ENCODE measurements at places on chromosomes 2 and 18. TPM values are rescaled to one million over a fixed set of nuclear protein-coding genes. Genes with fewer than 3 reads are reported as not detected.
A peak's percentile ranks its signal among the peaks of the same experiment; 100 is the strongest.

Gene TMEM169
- polyA plus RNA-seq, result 3.2 TPM

Gene PARD3B
- polyA plus RNA-seq, result 3.2 TPM

Gene HOXD12
- polyA plus RNA-seq, result not detected

Gene FSHR
- not detected for polyA plus RNA-seq

Gene MYO3B
- polyA plus RNA-seq, result 0.03 TPM

DNA sequence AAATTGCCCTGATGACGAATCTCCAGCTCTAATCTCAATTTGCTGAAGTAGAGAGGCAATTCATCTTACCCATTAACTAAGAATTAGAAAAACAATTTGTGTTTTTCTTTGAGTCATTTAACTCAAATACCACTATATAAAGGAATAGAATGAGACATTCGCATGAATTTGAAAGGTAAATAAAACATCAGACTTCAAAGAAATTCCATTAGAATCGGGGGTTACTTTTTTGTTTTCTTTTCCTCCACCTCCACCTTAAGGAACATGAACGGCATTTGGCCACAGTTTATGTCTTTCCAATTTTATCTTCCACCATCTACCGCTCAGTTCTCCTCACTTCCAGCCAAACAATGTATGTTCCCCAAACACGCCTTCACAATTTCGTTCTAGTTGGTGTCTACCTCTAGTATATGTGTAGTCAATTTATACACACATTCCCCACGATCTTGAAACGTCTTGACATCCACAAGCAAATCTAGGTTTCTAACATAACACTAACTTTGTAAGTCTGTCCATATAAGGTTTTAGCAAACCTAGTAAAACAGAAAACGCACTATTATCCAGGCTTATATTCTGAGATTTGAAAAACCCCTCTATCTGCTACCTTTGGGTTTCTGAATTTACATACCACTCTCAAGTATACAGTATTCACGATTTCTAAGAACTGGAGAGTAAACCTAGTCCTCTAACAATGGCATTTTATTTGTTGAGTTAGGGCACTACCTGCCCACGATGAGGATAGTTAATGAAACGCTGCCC lies 1.2 kb upstream of the SMCHD1 start:
- DNase-seq, result no peak

- DNase-seq, result no peak
Observed at GRCh38 chr2:96942907-96943632, 43.3 kb downstream of the FAM178B start.

- no peak for DNase-seq
Observed at GRCh38 chr18:59127047-59127446, 12.6 kb upstream of the SEC11C start.

DNA sequence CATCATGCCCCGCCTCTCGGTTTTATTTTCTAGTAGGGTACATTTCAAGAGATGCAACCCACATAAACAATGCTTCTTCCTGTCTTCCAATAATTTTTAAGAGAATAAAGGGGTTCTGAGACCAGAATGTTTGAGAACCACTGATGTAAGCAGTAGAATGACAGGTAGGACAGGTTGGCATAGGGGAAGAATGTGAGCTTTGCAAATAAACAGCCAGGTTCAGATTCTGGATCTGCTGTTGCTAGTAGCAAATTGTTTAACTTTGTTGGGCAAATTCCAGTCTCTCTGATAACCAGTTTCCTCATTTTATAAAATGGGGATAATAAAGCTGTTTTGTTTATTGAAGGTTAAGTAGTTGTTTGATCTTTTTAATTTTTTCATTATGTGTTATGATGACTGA lies 32.8 kb downstream of the SOCS6 start:
- peak; percentile 12 for DNase-seq

DNA sequence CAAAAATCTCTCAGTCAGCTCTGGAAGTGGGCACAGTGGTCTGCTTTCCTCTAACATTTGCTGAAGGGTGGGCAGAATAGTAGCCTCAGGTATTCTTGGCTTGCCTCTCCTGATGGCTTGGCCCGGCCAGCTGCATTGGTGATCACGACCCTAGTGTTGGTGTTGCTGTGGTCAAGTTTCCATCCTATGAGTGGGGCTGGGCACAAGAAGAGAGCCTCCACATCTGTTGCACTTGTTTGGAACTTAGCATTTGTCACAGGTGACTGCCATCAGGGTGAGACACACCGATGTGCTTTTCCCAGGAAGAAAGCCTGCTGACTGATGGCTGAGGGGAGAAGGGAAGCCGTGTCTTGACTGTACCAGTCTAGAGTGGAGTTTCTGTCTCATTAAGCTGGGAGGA lies 33.1 kb upstream of the SNORC start:
- no peak for DNase-seq

GRCh38 chr2:169348321-169349024 lies 13.9 kb downstream of the LRP2 start:
- no peak for DNase-seq

- no peak for DNase-seq
Observed at GRCh38 chr2:39615675-39616074, 50.0 kb upstream of the TMEM178A start.

DNA sequence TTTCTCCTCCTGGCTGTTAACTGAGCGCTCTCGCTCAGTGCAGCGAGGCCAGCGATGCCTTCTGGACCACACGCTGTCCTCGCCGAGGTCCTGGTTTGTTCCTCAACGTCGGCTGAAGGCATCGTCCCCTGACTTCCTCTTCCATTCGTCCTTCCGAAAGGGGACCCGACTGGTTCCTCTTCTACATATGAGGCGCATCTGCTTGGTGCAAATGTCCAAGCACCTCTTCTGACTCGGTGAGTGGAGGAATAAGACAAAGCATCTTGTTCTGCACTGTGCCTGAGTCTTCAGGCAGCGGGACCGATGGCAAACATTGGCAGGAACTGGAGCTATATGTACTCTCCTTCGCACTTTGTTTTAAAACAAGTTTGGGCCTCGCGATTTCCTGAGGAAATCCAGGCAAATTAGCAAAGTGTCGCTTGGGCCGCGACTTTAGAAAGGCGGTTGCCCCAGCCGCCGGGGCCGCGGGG lies 621 bp upstream of the KCNS3 start:
- DNase-seq, result no peak

GRCh38 chr18:58501066-58501896 lies 127.6 kb downstream of the ALPK2 start:
- peak; percentile 59 for DNase-seq

- DNase-seq, result no peak
Observed at GRCh38 chr2:7722212-7722910, 805.1 kb downstream of the RNF144A start.

DNA sequence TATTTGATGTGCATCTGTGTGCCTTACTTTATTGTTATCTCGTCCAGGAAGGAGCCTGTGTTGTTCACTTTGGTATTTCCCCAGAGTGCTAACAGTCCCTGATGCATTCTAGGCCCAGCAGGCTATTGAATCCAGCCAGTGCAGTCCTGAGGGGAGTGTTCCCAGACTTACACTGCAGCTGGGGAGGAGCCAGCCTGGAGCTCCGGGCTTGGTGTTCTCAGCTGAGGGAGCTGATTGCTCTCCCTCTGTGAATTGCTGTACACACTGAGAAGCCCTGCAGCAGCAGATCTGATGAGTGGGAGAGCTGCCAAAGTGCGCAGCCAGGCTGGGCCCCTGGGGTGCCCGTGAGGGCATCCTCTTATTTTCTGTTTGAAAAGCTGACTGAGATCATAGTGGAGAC lies 159.2 kb downstream of the GALNT3 start:
- DNase-seq, result peak; percentile 22

DNA sequence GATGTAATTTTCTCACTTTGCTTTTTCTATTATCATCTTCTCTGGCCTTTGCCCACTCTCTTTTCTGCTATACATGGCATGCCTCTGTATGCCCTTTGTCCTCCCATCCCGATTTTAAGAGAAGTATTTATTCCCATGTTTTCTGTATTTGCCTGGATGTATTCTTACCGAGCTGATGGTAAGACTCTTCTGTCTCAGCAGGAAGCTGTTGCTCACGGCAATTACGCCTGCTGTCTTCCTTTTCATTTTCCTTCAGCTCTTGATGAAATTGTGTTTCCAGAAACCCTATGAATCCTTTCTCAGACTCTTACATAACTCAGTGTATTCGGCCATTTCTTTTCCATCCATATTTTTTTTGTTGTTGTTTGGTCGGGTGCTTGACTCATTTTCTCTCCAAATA lies 121.6 kb downstream of the SP3 start:
- DNase-seq, result no peak

DNA sequence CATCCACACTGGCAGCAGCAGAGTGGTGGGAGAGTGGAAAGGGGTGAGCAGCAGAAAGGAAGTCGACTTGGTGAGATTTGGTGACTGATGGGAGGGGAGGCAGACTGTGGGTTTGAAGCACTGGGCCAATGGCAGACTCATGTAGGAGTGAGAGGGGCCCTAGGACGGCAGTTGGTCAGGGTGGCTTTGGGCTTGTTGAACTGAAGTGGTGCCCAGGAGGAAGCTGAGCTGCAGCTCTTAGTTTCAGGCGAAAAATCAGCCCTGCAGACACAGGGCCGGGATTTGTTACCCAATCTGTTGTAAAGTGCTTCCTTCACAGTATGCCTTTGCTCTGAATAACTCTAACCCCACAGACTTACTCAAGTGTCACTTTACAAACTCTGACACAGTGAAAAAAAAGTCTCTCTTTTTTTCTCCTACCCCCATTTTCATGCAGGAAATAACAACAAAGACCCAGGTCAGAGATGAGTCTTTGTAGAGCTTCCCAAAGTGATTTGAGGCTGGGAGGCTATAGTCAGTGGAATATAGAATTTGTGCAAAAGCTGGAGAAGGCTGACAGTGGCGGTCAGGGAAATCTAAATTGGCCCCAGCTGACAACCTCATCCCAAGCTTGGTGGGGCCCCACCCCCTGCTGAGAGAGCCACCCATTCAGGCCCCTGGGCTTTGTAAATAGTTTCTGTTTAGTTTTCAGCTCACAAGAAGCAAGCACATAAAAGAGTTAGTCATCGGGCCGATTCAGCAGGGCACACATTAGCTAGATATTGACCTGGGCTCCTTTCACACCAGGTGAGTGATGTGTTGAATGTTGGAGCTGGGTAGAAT lies 226.9 kb downstream of the VAPA start:
- DNase-seq, result peak; percentile 57

- no peak for DNase-seq
Observed at GRCh38 chr2:166773308-166773949, 114.9 kb upstream of the XIRP2 start.

Measured in small intestine (tissue), 16 donors.